NCI-H1694 treated with DMSO at 0.1 percent for 48 hours (cell line): ENCODE measurements at places on chromosomes 1 and 21.
A peak's percentile ranks its signal among the peaks of the same experiment; 100 is the strongest.

DNA sequence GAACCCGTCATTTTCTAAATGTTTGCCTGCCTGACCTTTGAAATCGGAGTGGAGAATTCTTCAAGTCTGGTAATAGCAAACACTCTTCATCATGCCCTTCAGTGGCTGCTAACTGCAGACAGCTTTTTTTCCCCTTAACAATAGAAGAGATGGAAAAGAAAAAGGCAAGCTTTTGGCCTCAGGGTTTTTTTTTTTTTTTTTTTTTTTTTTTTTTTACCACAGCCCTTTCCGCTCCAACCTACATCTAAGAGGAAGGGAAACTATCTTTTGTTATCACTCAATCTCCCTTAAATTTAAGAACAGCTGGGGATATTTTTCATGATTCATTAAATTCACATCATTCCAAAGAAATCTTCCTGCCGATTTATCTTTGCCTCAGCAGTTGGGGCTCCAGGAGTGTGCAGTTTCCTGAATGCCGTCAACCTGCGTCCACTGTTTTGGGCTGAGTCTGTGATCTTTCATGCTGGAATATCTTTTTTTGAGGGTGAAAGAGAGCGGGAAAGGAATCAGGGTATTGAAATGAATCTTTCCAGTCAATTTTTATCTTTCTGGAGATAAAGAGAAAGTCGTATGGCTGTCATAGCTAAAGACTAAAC lies 144.5 kb upstream of the SMYD2 start:
- no peak for DNase-seq

GRCh38 chr1:21449906-21450305 lies 10.0 kb downstream of the NBPF3 start:
- DNase-seq, result no peak

GRCh38 chr1:238778113-238778512 lies 608.3 kb upstream of the CHRM3 start:
- DNase-seq, result no peak

GRCh38 chr21:20661246-20661645 lies 337.0 kb upstream of the NCAM2 start:
- DNase-seq, result no peak

DNA sequence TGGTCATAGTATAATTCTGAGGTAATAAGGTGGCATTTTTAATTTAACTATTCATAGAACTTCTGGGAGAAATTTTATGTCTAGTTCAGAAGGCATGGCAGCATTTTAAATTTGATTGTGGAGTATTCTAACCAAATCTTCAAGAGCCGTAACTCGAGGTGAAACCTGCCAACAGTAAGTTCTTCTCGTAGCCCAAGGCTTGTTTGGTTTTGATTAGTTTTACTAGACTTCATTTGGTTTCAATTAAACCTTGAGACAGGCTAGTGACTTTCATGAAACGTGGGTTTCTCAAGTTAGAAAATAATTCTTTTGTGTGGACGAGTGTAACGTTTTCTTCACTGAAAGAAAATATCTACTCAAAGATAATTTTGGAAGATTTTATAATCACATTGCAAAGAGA lies 395.5 kb downstream of the USP25 start:
- no peak for DNase-seq

DNA sequence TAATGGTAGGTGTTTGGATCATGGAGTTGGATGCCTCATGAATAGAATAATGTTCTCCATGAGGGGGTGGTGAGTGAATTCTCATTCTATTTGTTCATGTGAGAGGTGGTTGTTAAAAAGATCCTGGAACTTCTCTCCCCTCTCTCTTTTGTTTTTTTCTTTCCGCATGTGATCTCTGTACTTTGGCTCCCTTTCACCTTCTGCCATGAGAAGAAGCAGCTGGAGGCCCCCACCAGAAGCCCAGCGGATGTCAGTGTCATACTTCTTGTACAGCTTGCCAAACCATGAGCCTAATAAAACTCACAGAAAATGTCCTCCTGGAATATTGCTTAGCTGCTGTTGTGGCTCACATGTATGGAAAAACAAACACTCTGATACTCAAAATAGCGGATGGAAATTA lies 1212.3 kb upstream of the NCAM2 start:
- no peak for DNase-seq

GRCh38 chr1:235093013-235093695 lies 35.5 kb downstream of the TOMM20 start:
- DNase-seq, result peak; percentile 13

GRCh38 chr1:19351873-19352272 lies 39.7 kb downstream of the SLC66A1 start:
- DNase-seq, result no peak

- DNase-seq, result no peak
These were observed 141.6 kb upstream of the KLHDC7A start for GRCh38 chr1:18339161-18339560.

GRCh38 chr21:46058431-46059145 lies 39.3 kb upstream of the COL6A2 start:
- DNase-seq, result no peak

- DNase-seq, result no peak
These were observed 53.3 kb upstream of the QSOX1 start for GRCh38 chr1:180101411-180101810.

GRCh38 chr1:175410560-175410959 lies 218.0 kb upstream of the KIAA0040 start:
- DNase-seq, result no peak

- DNase-seq, result no peak
These were observed 97.8 kb downstream of the TYW3 start for GRCh38 chr1:74830766-74831165.

DNA sequence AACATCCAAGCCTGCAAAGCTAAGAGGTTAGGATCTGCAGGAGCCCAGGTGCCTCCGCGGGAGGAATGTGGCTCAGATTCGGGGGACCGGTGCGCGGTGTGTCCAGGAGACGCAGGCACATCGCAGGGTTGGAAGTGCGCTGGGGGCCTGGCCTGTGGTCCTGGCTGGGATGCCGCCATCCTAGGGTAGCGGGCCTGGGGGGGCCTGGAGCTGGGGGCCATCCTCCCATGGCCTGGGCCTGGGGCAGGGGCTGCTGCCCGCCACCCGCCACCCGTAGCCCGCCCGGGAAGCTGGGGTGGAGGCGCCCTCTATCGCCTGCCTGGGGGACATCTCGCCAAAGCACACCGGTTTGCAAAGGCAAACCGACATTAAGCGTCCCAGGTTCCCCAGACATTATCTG lies 170.6 kb upstream of the ARHGEF16 start:
- peak; percentile 25 for DNase-seq

- DNase-seq, result no peak
These were observed 48.4 kb downstream of the COLGALT2 start for GRCh38 chr1:183989078-183989577.

GRCh38 chr21:38925923-38926322 lies 120.2 kb downstream of the ETS2 start:
- no peak for DNase-seq

GRCh38 chr1:40385437-40386358 lies 12.2 kb downstream of the SMAP2 start:
- DNase-seq, result peak; percentile 1

DNA sequence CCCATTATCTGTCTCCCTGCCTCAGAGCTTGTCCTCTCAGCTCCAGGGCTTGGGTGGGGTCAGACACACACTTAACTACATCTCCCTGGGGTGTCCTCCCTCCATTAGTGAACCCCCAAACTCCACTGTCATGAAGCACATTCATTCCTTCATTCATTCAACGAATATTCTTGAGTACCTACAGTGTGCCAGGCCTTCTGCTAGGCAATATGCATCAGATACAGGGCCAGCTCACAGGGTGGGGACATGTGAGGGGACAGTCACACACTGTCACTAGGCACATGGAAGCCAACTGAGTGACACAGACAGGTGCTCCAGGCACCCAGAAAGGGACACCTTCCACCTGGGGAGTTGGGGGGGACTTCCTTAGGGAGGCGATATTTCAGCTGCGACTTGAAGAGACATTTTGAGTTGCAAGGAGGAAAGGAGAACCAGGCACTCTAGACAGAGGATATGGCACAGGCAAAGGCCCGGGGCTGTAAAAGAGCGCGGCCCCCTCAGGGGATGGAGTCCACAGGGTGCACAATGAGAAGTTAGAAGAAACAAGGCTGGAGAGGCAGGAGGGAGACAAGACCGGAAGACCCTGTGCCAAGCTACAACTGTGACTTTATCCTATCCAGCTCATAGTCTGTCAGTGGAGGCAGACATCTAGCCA lies 8.7 kb upstream of the S100A8 start:
- no peak for DNase-seq

DNA sequence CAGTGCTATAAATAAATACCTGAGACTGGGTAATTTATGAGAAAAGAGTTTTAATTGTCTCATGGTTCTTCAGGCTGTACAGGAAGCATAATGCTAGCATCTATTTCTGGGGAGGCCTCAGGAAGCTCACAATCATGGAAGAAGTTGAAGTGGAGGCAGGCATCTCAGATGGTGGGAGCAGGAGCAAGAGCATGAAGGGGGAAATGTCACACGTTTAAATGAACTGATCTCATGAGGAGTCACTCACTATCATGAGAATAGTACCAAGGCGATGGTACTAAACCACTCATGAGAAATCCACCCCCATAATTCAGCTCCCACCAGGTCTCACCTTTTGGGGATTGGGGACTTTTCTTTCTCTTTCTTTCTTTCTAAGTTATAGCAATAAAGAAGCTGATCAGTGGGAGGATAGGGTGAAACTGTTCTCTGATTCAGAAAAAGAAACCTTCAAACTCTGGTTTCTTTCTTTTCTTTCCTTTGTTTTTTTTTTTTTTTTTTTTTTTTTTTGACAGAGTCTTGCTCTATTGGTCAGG lies 17.1 kb upstream of the SPAG17 start:
- no peak for DNase-seq

GRCh38 chr1:57492586-57493226 lies 68.8 kb upstream of the DAB1 start:
- peak; percentile 50 for DNase-seq

DNA sequence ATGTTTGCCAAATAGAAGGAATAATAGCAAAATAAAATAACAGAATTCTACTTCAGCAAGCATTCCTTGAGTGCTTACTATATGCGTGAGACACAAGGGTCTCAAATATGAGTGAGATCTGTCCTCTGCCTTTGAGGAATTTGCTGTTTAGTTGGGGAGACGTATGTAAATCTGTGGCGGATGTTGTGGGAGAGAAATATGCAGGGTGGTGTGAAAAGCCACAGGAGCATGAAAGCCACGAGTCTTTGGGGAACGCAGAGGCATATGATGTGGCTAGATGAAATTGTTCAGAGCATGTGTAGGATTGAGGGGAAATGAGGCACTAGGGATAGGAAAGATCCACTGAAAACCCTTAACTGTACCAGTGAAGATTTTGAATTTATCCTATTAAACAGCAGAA lies 244.4 kb downstream of the PBX1 start:
- no peak for DNase-seq

DNA sequence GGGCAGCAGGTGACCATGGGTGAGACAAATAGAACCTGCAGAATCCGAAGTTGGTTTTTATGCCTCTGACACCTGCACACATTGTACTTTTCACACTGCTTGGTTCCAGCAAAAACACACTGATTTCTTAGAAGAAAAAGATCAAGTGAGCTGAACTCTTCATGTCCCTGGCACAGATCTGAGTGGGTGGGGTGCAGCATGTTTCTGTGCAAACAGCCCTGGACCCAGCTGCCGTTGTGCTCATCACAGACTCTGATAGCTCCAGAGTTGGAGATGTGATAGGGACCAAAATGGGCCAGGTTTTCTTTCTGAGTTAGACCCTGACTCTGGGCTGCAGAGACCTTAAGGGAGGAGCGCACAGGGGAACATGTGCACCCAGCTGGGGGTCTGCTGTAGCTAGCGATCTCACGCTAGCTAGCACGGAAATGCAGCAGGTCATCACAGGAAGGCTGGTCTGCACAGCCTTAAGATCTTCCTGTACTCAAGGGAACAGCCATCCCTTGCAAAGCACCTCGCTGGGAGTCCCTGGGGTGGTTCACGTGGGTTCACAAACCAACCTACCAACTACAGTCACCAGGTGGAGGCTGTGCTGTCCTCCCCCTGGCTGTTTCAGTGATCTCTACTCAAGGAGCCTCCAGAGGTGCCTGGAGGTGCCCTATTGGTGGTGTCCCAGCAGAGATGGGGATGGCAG lies 291.1 kb downstream of the PTPRU start:
- DNase-seq, result no peak

DNA sequence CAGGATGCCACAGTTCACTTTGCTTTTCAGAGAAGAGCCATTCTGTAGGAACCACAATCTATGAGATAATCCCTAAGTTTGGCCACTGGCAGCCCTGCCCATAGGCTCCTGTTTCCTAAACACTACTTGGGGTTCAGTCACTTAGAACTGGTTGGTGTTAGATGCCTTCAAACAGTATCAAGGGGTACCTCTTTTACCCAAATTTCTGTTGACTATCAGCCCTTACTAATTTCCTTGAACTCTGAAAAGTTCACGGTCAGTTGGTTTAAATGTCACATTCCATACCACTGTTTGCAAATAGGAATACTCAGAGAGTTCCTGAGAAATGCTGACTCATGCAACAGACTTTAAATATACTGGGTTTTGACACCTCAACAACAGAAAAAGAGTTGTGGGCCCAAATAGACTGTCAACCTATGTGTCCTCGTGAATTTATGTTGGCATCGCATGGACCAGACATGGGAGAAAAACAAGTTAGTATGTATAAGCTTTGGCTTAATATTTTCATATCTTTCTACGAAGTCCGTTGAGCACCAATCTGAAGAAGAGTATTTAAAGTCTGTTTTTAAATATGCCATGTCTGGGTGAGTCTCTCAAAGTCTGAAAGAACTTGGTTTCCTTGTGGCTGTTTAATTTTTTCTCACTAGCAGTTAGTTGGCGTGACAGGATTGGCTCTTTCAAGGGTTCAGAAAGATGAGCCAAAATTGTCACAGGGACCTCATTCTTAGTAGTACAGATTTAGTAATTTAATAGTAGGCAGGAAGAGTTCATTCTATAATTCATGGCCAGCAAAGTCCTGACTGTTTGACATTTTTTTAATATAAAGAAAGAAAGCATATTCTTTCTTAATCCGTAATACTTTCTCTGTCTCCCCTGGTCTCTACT lies 56.5 kb upstream of the ZNF326 start:
- DNase-seq, result no peak

DNA sequence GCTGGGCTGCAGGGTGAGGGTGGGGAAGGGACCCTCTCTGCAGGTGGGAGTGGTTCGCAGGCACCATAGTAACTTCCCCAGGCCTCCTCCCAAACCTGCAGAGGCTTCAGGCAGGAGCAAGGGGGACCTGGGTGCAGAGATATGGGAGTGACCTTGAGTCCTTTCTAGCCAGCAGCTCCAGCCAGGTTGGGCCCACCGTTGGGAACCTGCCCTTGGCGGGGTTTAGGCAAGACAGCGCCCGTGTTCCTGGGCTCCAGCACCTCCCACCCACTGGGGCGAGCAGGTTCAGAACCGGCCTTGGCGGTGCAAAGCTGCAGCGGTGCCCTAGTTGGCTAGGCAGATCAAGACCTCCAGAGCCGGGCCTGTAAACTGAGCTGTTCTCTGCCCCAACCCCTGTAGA lies 2.2 kb upstream of the PRDM16 start:
- DNase-seq, result no peak

GRCh38 chr21:7916329-7917303 lies 2604.8 kb upstream of the TPTE start:
- no peak for DNase-seq

GRCh38 chr1:217315346-217315745 lies 315.5 kb downstream of the GPATCH2 start:
- DNase-seq, result no peak
